Memory B cell (primary cell): ENCODE measurements at places on chromosomes 1 and 21.
A peak's percentile ranks its signal among the peaks of the same experiment; 100 is the strongest.

- no peaks in the 10 kb centered on the region for H3K36me3 ChIP-seq
- DNase-seq = no peak
- no peaks in the 10 kb centered on the region for H3K27me3 ChIP-seq
- H3K4me1 ChIP-seq = peaks cover 12% of the 10 kb centered on the region
- H3K4me3 ChIP-seq = no peak overlapping the region
These were observed 15.3 kb upstream of the POU3F1 start for GRCh38 chr1:38061883-38062328.

DNA sequence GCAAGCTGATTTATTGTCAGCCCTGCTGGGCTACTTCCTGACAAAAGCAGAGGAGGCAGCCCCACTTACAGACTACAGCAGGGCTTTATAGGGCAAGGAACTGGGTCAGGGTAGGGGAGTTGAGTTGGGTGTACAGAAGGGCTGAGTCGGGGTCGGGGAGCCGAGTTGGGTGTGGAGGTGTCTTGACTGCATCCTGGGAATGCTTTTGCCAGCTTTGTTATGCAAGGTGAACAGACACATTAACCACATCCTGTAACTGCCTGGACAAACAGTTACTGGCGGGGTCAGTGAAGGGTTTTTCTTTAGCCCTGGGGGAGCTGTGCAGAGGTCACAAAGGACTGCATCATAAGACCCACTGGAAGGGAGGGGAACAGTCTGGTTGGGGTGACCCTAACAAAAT is 39.1 kb upstream of the GBP5 start:
- no peaks in the 10 kb centered on the region for H3K27me3 ChIP-seq
- H3K27ac ChIP-seq = no peak overlapping the region
- H3K4me1 ChIP-seq = peaks cover 23% of the 10 kb centered on the region
- H3K36me3 ChIP-seq = peaks cover 8% of the 10 kb centered on the region
- DNase-seq = no peak

DNA sequence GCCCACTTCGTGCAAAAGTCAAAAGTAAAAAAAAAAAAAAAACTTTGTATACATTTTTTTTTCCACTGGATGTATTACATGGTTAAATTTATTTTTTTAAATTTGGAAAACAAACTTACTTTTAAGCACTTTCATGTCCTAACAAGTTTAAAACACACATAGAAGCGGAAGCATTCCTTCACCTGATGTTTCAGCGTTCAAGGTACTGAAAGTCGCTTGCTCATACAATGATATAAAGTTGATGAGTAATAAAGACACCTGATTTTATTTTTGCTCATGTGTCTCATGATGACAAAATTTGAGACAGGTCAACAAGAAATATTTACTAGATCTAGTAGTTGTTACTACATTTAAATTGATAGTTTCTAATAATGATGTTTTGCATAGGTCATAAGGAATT is 35.5 kb downstream of the ADAMTS1 start:
- DNase-seq = no peak
- no peak overlapping the region for H3K4me3 ChIP-seq
- no peak overlapping the region for H3K27ac ChIP-seq
- no peaks in the 10 kb centered on the region for H3K27me3 ChIP-seq

DNA sequence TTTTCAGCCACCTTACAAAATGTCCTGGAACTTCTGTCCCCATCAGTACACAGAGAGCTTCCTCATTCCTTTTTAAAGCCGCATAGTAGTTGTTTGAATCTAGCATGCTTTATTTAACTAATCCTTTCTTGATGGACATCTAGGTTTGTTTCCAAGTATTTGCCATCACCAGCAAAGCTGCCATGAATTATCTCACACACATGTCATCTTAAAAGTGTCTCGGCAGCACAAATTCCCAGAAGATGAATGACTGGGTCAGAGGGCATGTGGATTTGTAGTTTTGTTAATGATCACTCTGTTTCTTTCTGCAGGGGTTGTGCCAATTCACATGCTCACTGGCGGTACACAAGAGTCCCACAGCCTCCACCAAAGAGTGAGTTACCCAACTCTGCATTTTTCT is 68.3 kb downstream of the CLIC6 start:
- no peaks in the 10 kb centered on the region for H3K36me3 ChIP-seq
- DNase-seq = no peak
- no peak overlapping the region for H3K27ac ChIP-seq
- no peak overlapping the region for H3K4me3 ChIP-seq
- H3K27me3 ChIP-seq = peaks cover 16% of the 10 kb centered on the region

- H3K4me3 ChIP-seq = no peak overlapping the region
- H3K4me1 ChIP-seq = no peaks in the 10 kb centered on the region
These were observed 39.0 kb upstream of the PDE9A start for GRCh38 chr21:42614396-42614795.

DNA sequence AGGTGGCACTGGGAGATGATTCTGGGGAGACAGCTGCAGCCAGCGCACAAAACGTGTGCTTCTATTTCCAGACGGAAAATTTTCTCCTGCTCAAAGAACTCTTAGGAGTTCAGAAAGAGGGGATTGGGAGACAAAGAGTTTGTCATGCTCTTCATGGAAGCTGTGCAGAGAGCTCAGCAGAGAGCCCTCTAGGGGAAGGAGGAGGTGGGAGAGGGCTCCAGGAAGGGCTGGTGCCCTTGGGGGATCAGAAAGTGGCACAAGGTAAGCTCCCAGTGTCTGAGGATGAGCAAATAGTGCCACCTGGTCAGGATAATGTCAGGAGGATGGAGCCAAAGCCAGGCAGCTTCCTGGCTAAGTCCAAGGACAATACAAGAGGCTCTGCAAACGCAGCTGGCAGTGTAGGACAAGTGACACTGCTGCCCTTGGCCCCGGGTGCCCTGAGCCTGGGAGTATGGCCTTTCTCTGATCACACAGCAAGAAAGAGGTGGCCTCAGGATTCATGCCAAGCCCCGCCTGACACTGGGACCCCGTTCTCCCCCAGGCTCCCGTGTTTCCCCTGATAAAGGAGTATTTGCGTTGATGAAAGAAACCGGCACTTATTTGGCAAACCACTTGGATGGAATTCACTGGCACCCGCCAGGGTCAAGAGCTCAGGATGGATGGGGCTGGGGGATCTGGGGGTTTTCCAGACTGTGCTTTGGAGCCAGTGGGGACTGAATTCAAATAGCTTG is 254.0 kb downstream of the PTPRU start:
- peaks cover 12% of the 10 kb centered on the region for H3K27me3 ChIP-seq
- no peaks in the 10 kb centered on the region for H3K4me1 ChIP-seq
- H3K27ac ChIP-seq = no peak overlapping the region
- H3K36me3 ChIP-seq = no peaks in the 10 kb centered on the region
- H3K4me3 ChIP-seq = no peak overlapping the region

DNA sequence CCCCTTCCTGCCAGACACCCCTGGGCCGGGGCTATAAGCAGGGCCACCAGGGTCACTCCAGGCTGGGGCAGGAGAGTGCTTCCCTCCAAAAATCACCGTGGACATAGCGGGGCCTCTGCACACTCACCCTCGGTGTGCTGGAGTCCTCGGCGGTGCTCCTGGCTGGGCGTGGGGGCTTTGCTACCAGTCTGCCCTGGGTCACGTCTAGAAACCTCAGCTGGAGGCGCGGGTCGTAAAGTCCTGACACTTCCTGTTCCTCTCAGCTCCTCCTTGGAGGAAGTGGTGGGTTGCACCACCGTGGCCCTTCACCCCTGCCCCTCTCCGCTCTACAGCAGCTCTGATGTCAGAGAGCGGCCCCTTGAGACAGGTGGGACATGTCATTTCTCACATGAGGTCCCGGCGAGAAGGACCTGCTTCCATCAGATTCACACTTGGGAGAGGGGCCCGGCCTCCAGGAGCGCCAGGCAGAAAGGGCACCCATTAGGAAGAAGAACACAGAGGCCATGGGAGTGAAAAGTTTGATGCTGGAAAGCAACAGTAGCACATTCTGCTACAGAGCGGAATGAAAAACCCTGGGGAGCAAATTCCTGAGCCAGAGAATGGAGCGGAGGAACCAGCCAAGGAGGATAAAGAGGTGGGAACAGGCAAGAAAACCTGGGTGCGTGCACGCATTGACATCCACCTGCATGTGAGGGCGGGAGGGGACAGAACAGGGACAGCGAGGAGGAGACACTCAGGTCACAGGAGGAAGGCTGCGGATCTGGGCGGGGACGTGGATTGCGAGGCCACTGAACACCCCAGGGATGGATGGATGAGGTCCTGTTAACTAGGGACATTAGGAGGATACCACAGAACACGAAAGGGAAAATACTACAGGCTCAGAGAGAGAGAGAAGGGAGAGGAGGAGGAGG is at the start of gene ITGB2:
Gene ITGB2, minus strand, starts transcription at position 206 of the 911 bp plus-strand sequence. CDS start 10,117 bp downstream, outside the sequence.
- H3K27me3 ChIP-seq = no peaks in the 10 kb centered on the region
- peak within 1 kb of the TSS; percentile 93 for H3K27ac ChIP-seq
- H3K4me3 ChIP-seq = peak within 1 kb of the TSS; percentile 97
- no peaks in the 10 kb centered on the region for H3K36me3 ChIP-seq
- peaks cover 54% of the 10 kb centered on the region for H3K4me1 ChIP-seq
- DNase-seq = no peak
